ENCODE measurements at places on chromosomes 3 and 15.

- no peak for DNase-seq
Measured at GRCh38 chr15:71228403-71228802, 113.1 kb downstream of the THSD4 start.

DNA sequence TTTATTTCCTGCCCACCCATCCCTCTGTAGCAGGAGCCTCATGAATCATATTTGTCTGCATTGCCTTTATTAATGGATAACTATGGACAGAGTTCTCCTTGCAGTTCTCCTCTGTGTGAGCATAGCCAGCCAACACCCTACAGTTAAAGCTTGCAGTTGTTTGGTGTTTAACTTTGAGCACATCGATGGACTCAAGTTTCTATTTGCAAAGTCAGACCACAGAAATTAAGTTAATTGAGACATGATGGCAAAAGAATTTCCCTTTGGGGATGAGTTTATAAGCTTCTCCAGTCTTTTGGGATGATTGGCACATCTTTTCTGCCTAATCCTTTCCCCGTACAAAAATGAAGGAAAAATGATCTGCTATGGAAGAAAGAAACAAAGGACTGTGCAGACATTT, 398.9 kb upstream of the THBS1 start:
- peak; percentile 41 for DNase-seq

DNA sequence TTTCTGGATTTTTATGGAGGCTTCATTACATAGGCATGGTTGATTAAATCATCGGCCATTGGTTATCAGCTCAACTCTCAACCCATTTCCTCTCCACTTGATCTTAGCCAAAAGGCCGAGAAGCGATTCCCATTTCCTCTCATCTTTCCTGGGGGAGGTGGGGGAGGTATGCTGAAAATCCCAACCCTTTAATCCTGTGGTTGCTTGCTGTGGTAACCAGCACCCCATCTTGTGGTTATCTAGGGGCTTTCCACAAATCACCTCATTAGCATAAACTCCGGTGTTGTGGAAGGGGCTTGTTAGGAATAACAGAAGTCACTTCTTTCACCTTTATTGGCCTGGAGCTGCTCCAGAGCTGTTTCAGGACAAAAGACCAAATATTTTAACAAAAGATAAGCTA, 20.9 kb downstream of the PDE8A start:
- no peak for DNase-seq

- no peak for DNase-seq
Measured at GRCh38 chr15:62138124-62138523, 27.0 kb downstream of the C2CD4B start.
